ENCODE measurements at places on chromosomes 4 and X.

DNA sequence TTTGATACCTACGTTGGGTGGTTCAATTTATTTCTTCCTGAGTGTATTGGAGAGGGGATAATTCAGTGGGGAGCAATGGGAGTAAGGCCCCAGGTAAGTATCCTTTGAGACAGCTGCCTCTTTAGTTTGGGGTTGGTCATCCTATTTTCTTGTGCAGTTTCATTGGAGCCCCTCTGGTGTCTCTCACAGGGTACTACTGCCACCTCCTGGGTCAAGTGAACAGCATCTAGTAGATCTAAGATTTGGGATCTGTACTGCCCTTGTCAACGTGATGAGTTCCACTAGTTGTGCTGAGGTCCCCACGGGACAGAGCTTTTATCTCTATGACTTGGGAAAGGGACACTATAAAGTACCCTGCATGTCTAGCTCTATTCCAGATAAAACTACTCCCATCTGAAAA, 80.6 kb downstream of the PBDC1 start:
- DNase-seq = peak; percentile 51

DNA sequence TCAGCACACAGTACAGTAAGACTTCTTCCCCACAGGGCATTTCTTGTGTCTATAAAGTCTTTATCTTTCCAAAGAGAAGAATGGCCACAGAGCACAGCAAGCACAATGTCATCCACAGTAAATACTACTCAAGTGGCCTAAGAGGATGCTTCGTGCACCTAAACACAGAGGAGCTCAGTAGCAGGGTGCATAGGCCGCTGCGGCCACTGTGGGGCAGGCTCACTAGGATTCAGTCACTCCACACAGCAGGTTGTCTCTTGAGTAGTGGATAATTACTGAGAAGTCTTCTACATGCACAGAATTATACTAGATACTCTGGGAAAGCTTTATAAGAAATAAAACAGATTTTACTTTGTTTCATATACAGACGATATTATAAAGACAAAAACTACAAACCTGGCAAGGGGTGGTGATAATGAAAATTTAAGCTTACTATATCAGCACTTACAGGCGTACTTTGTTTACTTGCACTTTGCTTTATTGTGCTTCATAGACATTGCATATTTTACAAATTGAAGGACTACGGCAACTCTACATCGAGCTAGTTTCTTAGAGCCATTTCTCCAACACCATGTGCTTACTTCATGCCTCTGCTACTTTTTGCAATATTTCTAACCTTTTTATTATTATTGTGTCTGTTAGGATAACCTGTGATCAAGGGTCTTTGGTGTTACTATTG, 78.5 kb downstream of the PRDM5 start:
- peak; percentile 33 for DNase-seq

- peak; percentile 58 for DNase-seq
Measured at GRCh38 chrX:113399506-113400192, 559.0 kb upstream of the AMOT start.

DNA sequence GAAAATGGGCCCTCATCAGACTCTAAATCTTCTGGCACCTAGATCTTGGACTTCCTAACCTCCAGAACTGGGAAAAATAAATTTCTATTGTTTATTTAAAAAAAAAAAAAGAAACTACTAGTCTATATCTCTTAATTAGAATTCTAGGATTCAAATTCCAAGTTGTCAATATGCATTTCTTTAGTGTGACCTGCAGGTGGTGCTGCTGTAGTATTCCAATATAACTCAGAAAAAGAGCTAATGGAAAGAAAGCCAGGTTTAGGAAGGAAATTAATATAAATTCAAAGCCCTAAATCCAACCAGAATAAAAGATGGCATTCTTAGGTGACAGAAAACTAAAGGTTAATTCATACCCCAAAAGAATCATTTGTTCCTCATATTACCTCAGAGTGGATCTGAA, 80.0 kb upstream of the NALF2 start:
- peak; percentile 37 for DNase-seq

- DNase-seq = no peak
Measured at GRCh38 chr4:162350331-162350730, 186.5 kb upstream of the FSTL5 start.

DNA sequence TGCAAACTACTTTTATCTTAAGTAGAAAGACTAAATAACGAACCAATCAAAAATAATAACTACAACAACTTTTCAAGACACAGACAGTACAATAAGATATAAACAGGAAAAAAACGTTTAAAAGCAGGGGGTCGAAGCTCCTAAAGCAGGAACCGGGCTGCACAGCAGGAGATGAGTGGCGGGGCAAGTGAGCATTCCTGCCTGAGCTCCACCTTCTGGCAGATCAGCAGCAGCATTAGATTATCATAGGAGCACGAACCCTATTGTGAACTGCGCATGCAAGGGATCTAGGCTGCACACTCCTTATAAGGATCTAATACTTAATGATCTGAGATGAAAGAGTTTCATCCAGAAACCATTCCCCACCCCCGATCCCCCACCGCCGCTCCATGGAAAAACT, 146.2 kb downstream of the TEX11 start:
- peak; percentile 16 for DNase-seq

DNA sequence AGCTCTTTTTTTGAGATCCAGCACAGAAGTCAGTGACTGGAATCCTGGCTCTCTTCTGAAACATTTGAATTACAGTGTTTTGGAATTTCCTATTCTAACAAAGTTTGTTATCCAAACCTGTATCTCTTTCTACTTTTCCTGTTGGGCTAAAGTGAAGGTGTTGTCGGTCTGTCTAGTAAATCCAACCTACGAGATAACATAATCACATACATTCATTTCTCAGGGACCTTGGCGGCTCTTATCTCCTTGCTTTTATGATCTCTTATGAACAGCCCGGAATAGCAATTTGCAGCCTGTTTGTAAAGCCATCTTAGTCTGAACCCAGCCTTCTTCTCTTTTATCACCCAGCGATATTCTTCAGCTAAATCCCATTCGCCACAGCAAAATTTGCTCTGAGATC, 14.5 kb downstream of the PPARGC1A start:
- DNase-seq = no peak

DNA sequence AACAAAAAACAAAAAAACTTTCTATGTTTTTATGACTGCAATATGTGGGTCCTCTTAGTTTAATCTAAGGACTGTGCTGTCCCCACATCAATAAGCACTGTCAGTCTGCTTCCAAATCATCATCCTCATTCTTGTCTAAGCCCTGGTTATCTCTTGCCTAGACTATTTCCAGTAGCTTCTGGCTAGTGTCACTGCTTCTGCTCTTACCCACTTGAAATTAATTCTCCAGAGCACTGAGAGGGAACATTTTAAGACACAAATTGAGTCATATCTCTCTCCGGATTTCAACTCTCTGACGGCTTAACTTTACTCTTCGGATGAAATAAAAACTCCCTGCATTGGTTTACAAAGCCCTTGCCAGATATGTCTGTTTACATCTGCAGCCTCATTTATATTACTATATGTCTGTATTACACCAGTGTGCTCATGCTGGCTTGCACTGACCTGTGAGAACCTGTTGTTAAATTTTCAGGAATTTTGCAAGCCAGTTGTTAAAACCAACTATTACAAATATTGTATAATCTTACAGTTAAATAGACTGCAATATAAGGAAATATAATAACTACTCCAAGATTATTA, 345.9 kb downstream of the ADGRL3 start:
- no peak for DNase-seq

DNA sequence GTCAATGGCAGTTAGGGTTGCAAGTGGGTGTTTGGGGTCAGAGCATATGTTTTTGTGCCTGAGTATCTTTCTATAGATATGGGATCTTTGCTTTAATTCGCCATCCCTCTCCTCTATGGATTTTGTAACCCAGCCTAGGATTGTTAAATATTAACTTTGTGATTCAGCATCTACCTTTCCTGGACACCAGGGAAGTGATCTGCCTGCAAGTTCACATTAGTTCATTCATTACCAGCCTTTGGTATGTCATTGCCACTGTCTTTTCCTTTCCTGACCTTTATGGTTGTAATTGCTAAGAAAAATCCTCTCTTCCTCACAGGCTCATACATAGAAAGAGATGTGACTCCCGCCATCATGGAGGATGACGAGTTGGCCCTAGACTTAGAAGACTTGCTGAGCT, 73.8 kb downstream of the KIT start:
- peak; percentile 12 for DNase-seq

DNA sequence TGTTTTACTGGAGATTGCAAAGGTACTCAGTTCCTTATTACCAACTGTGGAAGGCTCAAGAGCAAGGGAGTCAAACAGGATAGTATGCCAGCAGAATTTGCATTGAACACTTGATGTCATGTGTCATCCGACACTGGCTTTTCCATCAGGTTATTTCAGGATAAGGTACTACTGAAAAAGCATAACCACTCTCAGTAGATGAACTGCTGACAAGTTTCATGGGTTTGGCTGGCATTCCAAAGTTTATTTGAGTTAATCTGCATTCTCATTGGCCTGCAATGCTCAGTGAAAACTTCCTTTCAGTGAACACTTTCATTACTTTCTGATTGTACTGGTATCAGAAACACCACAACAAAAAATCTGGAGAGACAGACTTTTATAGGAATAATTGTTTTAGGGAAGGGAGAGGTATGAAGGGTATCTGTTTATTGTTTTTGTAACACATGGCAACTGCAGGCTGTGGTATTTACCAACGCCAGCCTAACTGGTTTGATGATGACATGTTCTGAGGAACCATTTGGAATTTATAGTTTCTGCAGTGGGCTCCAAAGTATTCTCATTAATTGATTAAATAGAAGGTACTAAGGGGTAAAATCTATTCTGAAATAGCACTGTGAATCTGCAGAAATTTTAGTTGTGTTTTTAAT, 345.7 kb upstream of the NR3C2 start:
- peak; percentile 27 for DNase-seq

DNA sequence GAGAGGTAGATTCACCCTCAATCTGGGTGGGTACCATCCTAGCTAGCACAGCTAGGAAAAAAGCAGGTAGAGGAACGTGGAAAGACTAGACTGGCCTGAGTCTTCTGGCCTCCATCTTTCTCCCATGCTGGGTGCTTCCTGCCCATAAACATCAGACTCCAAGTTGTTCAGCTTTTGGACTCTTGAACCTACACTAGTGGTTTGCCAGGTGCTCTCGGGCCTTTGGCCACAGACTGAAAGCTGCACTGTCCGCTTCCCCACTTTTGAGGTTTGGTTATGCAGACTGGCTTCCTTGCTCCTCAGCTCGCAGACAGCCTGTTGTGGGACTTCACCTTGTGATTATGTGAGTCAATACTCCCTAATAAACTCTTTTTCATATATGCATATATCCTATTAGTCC, 36.4 kb upstream of the UGT2B4 start:
- no peak for DNase-seq

- no peak for DNase-seq
Measured at GRCh38 chr4:25727711-25728493, 72.3 kb downstream of the SLC34A2 start.

DNA sequence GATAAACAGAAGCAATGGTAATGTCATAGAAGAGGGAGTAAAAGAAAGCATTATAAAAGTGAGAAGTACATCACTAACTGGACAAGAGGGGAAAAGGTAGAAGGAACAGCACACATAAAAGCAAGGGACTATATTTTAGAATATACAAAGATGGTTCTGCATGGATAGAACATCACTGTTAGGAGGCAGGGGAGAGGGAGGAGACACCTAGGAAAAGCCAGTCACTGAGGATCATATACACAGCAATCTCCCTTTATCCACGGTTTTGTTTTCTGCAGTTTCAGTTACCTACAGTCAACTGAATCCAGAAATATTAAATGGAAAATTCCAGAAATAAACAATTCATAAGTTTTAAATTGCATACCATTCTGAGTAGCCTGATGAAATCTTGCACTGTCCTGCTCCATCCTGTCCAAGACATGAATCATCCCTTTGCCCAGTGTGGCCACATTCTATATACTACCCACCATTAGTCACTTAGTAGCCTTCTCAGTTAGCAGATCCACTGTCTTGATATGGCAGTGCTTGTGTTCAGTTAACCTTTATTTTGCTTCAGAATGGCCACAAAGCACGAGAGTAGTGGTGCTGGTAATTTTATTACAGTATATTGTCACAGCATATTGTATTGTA, 74.2 kb downstream of the PPA2 start:
- DNase-seq = no peak

DNA sequence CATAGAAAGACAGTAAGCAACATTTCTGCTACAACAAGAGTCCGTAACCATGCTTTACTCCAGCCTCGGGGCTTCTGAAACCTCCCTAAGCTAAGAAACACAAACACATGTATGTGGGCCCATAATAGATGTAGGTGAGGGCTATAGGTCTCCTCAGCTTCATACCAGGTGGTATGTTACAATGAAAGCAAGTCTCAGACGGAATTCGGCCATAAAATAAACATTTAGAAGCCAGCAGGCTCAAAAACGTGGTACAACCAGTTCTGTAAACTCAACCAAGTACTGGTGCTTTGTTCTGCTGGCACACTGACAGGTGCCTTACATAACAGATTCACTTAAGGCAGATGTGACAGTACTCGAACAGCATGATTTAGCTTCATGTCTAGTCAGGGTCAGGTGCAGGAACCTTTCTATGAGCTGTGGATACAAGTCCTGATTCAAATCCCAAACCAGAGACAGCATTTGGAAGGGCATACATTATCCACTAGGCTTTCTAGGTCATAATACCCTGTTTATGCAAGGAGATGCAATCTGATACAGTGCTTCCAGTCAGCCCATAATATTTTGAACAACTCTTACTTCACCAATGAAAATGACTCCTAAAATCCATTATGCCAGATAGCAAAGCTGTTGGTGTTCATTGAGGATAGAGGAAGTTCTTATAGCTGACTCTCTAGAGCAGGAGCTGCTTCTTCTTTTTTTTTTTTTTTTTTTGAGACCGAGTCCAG, 113.8 kb upstream of the ENPP6 start:
- no peak for DNase-seq

- no peak for DNase-seq
Measured at GRCh38 chrX:121062289-121062688, 14.9 kb downstream of the GLUD2 start.

DNA sequence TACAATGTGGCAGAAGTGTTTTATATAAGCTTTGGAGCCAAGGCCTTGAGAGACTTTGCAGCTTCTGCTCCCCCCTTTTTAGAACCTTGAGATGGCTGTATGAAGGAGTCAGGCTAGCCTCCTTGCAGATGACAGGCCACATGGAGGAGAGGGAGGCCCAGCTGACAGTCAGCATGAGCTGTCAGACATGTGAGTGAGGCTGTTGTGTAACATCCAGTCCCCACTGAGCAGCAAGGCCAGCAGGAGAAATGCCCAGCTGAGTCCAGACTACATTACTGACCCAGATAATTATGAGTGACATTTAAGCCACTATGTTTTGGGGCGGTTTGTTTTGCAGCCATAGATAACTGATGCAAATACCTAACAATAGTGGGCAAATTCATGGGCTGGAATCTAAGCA, 515.3 kb upstream of the ARX start:
- DNase-seq = no peak

DNA sequence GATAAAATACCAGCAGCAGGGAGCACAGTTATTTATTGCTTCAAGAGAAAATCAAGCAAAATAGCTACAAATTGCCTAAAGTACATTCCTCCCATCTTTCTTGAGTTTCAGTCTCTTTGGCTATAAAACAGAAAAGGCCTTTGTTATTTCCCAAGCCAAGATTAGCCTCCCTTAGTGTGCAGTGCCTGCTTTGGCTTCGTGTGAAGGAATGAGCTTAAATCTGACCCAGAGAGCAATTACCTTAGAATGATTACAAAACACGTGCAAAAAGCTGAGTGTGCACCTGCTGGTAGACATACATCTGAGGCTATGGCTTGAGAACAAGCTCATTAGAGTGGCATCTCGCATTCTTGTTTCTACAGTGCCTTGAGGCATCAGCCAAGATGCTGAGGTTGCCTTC, 250.8 kb downstream of the C4orf33 start:
- no peak for DNase-seq

GRCh38 chr4:36244257-36245082, at the start of gene ARAP2:
ARAP2 (minus strand) TSS chr4:36244514; CDS start chr4:36229486, 15,028 bp downstream.
- peak; percentile 83 for DNase-seq

- DNase-seq = no peak
Measured at GRCh38 chr4:12118651-12119213, 690.0 kb upstream of the HS3ST1 start.

Data from HT-29 (cell line).